Kidney capillary endothelial cell (primary cell): ENCODE measurements at places on chromosomes 11 and 22.

DNA sequence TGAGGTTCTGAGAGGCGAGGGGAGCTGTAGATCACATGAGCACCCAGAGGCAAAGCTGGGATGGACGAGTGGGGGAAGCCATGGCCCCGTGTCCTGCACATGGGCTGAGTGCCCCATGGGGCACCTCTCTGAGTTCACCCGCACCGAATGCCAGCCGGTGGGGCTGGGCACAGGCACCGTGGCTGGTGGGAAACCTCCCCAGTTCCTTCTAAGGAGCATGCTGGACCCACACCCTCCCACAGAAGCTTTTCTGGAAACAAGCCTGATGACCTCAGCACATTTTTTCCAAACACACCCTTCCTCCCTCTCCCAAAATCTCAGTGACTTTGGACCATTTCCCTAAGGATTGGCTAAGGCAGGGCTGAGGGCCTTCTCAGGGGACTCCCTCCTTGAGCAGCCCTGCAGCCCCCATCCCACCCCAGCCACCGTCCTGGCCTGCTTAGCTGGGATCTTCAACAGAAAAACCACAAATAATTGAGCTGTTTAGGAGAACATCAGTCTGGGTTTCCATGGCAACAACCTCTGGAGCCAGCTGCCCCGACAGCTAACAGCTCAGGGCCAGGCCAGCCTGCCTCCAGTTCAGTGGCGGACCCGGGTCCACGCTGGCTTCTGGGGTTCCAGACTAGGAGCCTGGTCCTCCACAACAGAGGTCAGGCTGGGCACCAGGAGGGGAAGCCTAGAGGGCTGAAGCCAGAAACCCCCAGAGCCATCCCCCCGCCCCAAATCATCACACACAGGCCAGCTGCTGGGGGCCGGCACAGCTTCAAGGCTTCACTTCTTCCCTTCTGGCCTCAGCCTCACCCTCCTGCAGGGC, 18.1 kb upstream of the LINC01488 start:
- no peak for DNase-seq

- DNase-seq: no peak
These were observed 37.8 kb downstream of the IGHMBP2 start for GRCh38 chr11:68941324-68942094.

DNA sequence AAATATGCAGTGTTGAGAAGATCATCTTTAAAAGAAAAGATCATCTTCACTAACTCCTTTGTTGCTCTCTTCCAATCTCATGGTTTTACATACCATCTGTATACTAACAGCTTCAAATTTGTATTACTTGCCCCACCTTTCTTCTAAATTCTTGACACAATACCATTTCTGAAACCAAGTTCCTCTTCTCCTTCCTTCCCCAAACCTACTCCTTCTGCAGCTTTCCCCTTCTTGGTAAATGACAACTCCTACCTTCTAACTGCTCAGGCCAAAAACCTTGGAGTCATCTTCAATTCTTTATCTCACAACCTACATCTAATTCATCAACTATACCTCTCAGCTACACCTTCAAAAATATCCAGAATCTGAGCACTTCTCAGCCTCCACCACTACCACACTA, 9.3 kb downstream of the PRCP start:
- no peak for DNase-seq

DNA sequence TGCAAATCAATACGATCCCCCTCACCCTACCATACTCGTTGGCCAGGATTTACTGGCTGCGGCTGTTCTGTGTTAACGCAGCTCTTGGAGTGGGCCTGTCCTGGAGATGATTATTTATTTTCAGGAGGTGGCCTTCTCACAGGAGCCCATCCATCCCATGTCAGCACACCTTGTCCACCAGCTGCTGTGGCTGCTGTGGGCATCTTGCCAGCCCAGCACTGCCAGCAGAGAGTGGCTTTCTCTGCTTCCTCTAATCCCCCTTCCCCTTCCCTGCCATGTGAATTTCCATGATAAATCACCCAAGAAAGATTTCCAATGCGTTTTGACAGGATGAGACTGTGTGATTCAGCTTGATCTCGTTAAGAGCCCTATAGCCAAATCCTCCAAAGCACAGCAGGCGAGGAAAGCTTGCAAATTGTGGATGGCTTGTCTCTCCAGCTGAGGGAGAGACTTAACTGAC, 309.1 kb upstream of the C11orf87 start:
- no peak for DNase-seq

- DNase-seq: no peak
These were observed 762.8 kb downstream of the FAM181B start for GRCh38 chr11:81970886-81971285.

- no peak for DNase-seq
These were observed 61.0 kb upstream of the PLET1 start for GRCh38 chr11:112321501-112322172.
